ENCODE measurements at places on chromosomes 7 and 10.

GRCh38 chr7:134513169-134513752 is 14.1 kb upstream of the AKR1B10 start:
- peak; percentile 18 for DNase-seq

DNA sequence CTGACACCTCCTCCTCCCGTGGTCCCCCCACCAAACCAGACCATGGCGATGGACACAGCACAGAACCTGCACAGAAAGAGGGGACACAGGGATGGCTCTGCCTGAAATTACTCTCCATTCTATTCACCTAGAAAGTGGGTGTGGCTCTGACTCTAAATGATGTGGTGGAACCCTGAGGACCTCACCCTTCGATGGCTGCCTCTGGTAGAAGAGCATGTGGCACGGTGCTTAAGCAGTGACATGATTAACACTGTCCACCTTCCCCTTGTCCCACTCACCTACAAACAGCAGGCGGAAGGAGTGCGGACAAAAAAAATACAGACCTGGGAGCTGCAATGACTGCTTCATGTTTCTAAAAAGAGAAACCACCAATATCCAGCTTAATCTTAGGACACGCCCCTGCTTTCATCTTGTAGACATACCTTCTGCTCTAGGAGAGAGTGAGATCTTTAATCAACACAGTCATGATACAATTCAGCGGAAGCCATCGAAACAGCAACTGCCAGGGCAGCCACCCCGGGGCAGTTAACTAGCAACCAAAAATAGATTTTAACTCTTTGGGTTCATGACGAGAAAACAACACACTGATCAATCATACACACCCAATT is 11.4 kb downstream of the JCAD start:
- no peak for DNase-seq

DNA sequence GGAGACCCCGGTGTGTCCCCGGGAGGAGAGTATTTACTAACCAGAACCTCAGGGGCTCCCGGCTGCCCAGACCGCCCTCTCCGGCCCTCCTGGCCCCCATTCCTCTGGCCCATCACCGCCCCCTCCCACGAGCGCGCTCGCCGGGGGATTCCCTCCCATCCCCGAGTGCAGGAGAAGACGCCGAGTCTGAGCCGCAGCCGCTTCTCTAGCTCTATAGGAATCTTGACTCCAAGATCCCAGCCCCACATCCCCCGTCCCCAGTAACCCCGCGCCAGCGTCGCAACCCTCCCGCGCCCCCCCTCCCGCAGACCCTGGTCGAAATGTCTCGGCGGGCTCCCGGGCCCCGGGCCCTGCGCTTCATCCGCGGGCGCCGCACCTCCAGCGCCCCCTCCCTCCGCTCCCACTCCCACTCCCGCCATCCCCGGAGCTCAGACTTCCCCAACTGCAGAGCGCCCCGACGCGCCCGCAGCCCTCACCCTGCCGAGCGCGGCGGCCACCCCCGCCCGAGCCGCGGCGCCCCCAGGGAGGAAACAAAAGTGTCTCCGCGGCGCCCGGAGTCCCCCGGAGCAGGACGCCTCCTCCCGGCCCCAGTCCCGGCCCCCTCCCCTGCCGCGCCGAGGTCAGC is 541 bp downstream of the ELMO1 start:
- DNase-seq = peak; percentile 47

- DNase-seq = no peak
Measured at GRCh38 chr7:4911111-4911828, 27.8 kb upstream of the RADIL start.

DNA sequence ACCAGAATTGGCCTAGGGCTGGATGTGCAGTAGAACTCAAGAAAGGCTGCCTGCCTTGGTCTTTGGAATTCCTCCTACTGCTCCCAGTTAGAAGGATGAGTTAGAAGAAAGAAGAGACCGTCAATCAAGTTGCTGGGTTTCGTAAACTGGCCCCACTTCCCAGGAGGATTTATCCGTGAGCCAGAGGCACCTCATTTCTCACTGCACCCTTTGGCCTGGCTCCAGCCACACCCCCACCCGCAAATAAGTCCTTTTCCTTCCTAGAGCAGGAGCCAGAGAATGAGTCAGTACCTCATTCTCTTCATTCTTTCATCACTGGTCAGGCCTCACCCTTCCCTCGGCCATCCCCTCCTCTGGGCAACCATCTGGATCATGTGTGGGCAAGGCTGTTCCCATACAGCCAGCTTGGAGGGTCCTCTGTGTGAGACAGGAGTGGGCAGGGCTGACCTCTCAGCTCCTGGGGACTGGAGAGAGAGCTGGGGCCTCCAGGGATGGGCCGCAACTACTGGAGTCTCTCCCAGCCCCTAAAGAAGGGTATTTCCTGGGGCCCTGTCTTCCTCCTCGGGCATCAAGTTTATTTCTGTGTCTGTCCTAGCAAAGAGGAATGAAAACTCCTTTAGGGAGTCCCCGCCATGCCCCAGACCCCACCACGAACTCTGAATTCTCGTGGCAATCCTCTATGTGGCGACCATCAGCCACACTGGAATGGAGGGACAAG is 87.2 kb upstream of the DUSP5 start:
- no peak for DNase-seq

DNA sequence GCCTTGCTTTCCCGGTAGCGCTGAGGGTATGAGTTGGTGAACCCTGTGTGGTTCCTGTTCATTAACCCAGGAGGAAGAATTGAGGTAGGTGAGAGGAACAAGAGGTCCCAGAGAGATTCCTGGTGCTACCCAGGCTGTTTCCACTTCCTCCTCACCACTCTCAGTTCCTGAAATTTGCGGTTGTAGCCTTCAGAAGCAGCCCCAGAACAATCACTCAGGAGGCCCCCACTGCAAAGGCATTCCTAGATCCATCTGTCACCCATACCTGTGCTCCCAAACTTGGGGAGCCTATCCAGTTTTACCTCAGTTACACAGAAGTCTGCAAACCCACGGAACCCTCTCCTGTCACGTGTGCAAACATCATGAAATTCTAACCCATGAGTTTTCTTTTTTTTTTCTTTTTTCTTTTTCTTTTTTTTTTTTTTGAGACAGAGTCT is 9.0 kb upstream of the PIP4K2A start:
- no peak for DNase-seq

GRCh38 chr10:34716958-34717357 is 98.1 kb downstream of the PARD3 start:
- no peak for DNase-seq

DNA sequence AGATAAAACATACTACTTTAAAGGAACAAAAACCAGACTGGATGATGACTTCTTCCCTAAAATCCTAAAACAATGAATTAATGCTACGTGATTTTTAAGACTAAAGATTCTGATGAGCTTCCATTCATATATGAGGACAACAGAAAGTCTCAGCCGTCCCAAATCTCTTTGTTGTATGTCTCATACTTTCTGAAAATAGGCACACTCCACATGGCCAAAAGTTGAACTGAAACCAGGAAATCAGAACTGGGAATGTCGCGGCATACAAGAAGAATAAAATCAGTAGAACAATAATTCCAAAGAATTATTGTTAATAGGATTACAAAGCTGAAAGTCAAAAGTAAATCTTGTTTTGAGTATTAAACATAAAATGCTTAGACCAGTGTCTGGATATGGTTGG is 195.4 kb upstream of the GHITM start:
- DNase-seq = no peak

- no peak for DNase-seq
Measured at GRCh38 chr7:31054608-31055278, 2.6 kb downstream of the ADCYAP1R1 start.

- no peak for DNase-seq
Measured at GRCh38 chr10:74771054-74771453, 55.3 kb upstream of the KAT6B start.

DNA sequence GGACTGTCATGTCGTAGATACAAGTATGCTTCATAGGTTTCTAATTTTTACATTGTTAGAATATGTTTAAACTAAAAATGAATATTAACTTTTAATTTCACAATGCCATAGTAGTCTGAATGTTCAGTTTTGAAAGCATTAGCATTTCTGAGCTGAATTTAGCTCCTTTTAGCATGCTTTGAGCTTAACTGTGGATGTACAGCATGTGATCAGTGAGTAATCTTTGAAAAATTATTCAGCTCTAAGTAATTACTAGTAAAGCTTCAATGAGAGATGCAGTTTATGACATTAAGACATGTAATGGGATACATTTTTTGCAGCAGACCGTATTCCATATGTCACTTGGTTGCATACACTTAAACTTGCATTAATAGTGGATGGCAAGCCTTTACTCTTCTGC is 114.1 kb upstream of the WNT16 start:
- DNase-seq = no peak

GRCh38 chr10:28442403-28442802 is 90.5 kb upstream of the WAC start:
- no peak for DNase-seq

DNA sequence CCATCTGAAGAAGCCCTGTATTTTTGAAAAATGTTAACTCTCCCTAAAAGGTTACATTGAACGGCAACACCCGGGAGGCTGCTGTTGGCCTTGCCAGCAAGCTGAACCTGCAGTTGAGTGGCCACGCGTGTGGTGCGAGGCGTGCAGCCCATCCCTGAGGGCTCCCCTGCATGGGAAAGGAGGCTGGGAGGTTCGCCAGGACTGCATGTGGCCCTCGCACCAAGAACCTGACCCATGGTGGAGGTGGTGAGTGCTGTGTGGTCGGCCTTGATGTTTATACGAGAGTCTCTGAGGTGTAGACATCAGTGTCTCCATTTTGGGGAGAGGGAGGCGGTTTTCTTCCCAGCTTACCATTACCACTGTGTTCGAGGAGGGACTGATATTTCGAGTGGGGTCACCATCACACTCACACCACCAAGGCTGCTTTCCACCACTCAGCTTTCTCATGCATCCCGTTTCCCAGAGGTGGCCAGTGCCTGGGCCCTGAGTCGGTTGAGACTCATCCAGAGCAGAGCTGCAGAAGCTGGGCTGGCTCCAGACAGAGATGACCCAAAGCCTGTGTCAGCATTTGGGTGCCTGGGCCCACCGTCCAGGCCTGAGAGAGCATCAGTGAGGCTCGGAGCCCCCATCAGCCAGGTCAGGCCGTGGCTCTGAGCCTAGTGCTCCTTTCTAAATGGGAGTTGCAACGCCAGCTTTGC is 222.6 kb downstream of the EBF3 start:
- DNase-seq = no peak

DNA sequence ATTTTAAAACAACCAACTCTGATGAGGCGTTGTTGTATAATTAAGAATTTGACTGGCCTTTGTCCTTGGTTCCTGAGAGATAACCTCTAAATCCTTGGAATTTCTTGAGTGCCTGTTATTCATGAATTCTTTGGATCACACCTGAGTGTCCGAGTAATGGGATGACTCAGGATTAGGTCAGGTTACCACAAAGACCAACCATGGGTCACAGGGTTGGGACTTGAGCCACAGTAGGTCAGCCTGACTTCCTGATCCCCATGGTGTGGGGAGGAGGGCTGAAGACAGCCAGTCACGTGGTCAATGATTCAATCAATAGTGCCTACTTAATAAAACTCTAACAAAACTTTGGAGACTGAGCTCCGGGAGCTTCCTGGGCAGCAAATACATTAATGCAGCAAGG is 192.5 kb downstream of the GFRA1 start:
- no peak for DNase-seq

GRCh38 chr10:11395161-11395560 is 216.3 kb downstream of the USP6NL start:
- no peak for DNase-seq

- DNase-seq = no peak
Measured at GRCh38 chr10:44854693-44855350, 56.3 kb upstream of the TMEM72 start.

DNA sequence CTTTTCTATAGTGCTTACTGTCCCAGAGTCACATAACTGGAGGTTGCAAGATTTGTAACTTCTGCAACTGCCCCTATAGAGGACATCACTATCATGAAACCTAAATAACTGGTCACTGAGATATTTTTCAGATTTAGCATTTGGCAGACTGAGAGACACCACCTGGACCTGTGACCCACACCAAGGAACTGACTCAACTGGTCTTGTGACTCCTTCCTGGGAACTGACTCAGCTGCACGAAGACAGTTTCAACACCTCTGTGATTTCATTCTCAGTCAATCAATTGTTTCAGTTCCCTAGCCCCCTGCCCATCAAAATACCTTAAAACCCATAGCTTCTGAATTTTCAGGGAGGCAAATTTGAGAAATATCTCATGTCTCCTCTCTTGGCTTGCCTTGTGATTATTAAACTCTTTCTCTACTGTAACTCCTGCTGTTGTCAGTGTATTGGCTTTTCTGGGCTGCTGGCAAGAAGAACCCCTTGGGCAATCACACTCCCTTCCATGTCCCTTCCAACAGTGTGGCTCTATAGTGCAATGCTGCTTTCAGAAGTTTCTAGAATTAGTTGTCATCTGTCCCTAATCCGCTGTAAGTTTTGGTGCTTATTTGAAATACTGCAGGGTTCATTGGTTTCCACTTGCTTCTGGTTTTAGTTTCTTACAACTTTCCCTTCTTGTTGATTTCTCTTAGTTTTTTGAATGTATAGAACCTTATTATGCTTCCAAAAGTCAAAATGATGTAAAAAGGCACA is 127.8 kb upstream of the ADCY1 start:
- no peak for DNase-seq

- DNase-seq = no peak
Measured at GRCh38 chr10:101783736-101784118, 481 bp upstream of the NPM3 start.

- DNase-seq = no peak
Measured at GRCh38 chr10:90588222-90588621, 269.6 kb downstream of the HTR7 start.

- DNase-seq = no peak
Measured at GRCh38 chr10:61157182-61157581, 213.2 kb upstream of the RHOBTB1 start.

DNA sequence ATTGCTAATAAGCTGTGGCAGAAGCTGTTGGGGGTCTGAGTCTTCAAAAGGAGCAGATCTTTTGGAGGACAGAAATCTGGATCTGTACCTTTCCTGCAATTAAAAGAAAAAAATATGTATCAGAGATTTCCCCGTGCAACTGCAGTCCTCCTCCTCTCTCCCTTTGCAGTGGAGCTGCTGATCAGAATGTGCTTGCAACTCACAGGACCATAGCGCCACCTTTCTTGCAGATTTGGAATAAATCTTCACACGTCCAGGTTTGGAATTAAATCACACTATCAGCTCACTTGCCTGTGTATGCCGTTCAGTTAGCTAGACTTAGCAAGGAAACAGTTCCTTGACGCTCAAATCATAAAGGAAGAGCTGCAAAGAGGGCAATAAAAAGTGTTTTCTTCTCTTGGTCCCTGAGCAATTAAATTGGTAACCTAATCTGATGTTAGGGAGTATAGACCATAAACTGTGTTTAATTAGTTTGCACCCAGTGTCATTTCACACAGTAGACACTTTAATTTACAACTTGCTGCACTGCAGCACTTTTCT is 77.4 kb downstream of the PON1 start:
- DNase-seq = no peak

- no peak for DNase-seq
Measured at GRCh38 chr10:44477046-44477425, 92.1 kb upstream of the CXCL12 start.
